ENCODE measurements at places on chromosomes 13 and 19.

GRCh38 chr13:49530457-49530856 lies 34.7 kb downstream of the PHF11 start:
- no peak for DNase-seq

GRCh38 chr13:33186861-33187291 lies 98.7 kb downstream of the STARD13 start:
- DNase-seq = peak; percentile 65

DNA sequence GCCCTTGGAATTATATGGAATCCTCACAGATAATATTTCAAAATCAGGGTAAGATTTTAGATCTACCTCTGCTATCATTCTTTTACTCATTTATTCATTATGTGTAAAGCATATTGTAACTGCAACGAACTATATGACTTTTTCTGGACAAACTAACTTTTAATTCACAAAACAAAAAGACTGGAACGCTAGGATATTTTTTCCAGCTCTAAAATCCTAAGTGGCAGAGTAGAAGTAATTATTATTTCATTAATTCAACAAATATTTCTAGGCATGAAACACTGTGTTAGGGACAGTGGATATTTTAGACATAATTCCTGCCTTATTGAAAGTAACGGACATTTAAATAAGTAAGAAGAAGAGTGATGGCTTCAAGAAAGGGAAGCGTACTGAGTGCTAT lies 26.9 kb upstream of the SOX21 start:
- DNase-seq = no peak

- DNase-seq = no peak
Measured at GRCh38 chr19:48302600-48302959, 22.8 kb upstream of the EMP3 start.

- peak; percentile 82 for DNase-seq
Measured at GRCh38 chr19:13055213-13056051, 47.2 kb downstream of the LYL1 start.

DNA sequence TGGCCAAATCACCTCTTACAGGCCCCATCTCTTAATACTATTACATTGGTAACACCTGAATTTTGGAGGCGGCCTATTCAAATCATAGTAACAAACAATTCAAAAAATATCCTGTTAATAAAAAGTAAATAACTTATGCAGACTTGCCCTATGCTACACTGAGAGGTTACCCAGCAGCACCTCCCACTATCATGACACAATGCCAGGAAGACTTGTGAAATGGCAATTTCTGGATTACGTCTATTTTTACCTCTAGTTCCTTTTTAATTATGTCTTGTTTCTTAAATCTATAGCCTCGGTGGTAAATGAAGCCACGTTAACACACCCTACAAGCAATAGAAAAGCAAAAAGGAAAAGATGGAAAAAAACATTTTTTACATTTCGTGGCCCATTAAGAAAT lies 6.2 kb upstream of the DZIP1 start:
- DNase-seq = no peak

- DNase-seq = no peak
Measured at GRCh38 chr19:41935760-41936415, 7.6 kb upstream of the ERFL start.

DNA sequence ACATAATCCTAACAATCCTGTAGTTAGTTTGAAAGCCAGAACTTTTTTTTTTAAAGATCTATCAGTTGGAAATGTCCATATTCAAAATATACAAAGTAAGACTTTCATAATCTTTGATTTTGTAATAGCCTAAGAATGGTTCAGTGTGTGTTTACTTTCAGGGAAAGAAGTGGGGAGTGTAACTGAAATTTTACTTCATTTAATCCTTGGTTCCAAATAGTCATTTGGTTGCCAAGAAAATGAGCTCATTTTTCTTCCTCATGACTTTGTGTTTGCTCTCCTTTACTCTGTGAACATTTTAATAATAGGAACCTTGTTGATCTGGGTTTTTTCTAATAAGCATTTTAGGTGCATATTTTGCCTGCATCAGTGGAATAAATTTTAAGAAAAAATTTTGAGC lies 278.8 kb downstream of the SLITRK6 start:
- no peak for DNase-seq

- no peak for DNase-seq
Measured at GRCh38 chr19:34274284-34274826, 20.0 kb downstream of the GARRE1 start.

GRCh38 chr19:5204212-5204611 lies 136.4 kb downstream of the PTPRS start:
- no peak for DNase-seq

GRCh38 chr19:39335168-39335548 lies 685 bp downstream of the GMFG start:
- no peak for DNase-seq

DNA sequence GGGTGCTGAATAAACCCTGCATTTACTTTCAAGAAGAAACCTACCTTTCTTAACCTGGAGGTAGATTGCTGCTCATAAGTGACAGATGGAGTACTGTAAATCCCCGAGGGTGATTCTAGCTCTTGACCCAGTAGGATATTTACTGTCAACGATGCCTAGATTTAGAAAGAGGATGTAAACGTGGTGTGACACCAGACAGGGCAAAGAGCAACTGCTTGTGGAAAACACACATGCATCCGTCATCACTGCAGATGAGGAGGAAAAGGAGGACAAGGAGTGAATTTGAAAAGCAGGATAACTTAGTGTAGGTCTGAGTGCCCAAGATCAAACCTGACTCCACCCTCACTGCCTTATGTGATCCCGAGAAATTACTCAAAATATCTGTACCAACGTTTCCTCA lies 9.8 kb upstream of the CLN5 start:
- DNase-seq = no peak

DNA sequence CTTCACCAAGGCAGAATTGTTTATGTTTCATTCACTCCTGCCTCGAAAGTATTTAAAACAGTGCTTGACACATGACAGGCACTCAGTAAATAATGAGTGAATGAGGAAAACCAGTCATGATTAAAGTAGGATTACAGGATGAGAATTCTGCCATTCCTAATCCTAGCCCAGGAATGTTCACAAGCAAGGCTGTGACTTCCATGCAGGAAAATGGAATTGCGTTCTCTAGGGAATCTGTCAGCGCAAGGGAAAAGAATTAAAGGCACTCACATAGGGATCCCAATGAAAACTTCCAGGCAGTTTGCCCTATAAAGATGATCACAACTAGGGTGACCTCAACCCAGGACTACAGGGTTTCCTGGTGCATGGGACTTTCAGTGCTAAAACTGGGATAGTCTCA lies 143.4 kb downstream of the CYSLTR2 start:
- DNase-seq = no peak

DNA sequence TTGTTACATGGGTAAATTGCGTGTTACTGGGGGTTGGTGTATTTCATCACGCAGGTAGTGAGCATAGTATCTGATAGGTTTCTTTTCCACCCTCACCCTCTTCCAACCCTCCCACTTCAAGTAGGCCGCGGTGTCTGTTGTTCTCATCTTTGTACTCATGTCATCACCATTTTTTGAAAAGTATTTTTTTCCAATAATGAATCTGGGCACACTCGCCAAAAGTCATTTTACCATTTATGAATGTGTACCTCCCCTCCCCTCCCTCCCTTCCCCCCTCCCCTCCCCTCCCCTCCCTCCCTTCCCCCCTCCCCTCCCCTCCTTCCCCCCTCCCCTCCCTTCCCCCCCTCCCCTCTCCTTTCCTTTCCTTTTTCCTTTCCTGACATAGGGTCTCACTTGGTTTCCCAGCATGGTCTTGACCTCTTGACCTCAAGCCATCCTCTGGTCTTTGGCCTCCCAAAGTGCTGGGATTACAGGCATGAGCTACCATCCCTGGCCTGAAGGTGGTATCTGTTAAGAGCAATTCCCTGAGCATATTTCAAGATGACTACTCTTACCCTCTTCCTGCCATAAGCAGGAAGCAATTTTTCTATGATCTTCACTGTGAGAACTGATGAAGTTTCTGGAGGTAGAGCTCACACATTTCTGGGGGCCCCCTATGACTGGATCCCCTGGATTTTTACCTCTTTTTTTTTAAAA lies 15.7 kb downstream of the ZNF627 start:
- DNase-seq = no peak

- no peak for DNase-seq
Measured at GRCh38 chr13:109611912-109612691, 174.3 kb downstream of the IRS2 start.

DNA sequence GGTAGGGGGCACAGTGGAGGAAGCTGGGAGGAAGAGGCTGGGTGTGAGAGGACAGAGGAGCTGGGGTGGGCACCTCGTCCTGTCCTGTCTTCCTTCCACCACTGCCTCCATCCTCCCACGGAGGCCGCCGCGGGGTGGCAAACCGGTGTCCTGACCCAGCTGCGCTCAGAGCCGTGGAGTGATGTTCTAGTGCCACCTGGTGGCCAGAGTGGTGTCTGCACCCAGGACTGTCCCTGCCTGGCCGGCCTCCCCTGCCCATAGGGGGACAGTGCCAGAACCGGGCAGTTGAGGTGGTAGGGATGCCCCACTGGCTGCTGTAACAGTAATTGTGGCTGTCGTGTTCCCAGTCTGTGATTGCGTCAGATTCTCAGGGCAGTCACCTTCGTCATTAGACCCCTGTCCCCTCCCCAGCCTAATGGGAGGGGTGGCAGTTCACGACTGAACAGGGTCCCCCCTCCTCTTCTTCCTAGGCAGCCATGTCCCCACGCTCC lies 11.1 kb upstream of the ARRDC2 start:
- DNase-seq = peak; percentile 74

DNA sequence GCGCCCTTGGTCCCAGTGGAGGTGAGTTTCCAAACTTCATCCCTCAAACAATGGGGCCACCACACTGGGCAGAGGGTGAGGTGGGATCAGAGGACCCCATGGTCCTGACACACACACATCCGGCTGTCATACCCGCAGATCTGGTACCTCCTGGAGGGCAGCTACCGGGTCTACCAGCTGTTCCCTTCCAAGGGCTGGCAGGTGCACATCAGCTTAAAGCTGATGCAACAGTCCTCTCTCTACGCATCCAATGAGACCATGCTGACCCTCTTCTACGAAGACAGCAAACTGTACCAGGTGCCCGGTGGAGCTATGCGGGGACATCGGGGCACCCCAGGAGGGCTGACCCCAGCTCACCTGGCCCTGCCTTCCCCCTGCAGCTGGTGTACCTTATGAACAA lies 14.0 kb upstream of the PSMD8 start:
- no peak for DNase-seq

GRCh38 chr19:17865364-17866311 lies 5.9 kb downstream of the RPL18A start:
- no peak for DNase-seq

- DNase-seq = no peak
Measured at GRCh38 chr13:20002787-20003186, 44.3 kb downstream of the ZMYM2 start.

DNA sequence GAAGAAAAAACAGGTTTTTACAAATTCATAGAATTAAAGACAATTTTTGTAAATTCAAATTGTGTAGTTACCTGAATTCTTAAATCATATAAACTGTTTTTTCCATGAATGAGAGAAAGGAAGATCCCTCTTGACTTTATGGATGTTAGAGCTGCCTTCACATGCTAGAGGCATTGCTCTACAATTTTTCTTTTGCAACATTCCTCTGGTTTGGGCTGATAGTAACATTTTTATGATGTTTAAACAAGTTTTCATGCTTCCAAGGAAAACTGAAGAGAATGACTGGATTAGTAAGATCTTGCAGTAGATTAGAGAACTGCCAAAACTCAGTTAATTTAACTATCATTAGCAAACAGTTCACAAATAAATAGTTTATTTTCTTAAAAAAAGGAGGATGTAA lies 250.6 kb downstream of the GPC6 start:
- no peak for DNase-seq

GRCh38 chr13:31276421-31276820 lies 76.6 kb downstream of the B3GLCT start:
- DNase-seq = no peak

- no peak for DNase-seq
Measured at GRCh38 chr13:51330791-51331190, 8.7 kb upstream of the SERPINE3 start.

GRCh38 chr19:46926170-46927071 lies 65.6 kb downstream of the ARHGAP35 start:
- DNase-seq = no peak

DNA sequence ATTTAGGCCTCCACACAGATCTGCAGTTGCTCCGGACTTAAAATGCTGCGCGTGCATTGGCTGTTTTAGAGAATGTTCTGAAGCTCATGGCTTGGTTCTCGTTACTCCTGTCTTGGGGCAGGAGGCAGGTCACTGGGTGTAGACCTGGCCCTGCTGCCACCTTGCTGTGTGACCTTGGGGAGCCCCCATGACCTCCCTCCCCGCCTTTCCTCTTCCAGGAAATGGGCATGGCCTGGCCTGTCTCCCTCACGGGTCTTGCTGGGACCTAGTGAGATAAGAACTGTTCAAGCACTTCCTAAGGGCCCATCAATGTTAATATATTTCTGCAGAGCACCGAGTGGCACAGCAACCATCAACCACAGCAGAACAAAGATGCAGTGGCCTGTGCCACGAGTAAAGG lies 49.4 kb downstream of the KLF2 start:
- DNase-seq = no peak

- no peak for DNase-seq
Measured at GRCh38 chr19:45171211-45171623, 6.8 kb downstream of the TRAPPC6A start.

DNA sequence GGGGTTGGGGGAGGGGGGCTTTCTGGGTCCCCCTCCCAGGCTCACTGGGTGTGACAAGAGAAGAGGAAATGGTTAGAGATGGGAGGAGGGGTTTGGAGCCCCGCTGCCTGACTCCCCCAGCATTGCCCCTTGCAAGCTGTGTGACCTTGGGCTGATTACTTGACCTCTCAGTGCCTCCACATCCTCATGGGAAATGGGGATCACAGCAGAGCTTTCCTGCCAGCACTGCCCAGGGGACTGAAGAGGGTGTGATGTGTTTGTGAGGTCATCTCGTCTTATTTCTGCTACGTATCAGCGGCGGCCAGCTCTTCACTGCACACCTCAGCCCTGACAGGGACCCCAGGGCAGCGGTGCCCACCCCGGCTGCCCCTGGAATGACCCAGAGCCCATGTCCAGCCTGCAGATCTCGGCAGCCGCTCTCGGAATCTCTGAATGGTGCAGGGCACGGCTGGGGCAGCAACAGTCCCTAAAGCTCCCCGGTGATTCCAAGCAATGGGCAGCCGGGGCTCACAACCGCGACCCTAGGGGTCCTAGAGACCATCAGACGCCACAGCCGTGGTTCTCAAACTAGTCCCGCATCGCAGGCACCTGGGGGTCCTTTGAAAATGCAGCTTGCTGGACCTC lies 8.4 kb downstream of the PNMA8B start:
- DNase-seq = no peak

DNA sequence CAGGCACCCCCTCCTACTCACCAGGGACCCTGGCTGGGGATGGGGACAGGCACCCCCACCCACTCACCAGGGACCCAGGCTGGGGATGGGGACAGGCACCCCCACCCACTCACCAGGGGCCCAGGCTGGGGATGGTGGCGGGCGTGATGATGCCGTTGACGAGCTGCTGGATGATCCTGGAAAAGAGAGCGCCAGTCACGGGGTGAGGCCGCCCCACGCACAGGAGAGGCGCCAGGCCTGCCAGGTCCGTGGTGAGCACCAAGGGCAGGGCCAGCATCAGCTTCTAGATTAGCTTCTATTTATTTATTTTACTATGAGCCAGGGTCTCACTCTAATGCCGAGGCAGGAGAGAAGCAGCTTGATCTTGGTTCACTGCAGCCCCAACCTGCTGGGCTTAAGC lies 10.4 kb downstream of the FGF22 start:
- DNase-seq = no peak

- peak; percentile 24 for DNase-seq
Measured at GRCh38 chr19:10871711-10872545, 575 bp downstream of the CARM1 start.

Measured in ACHN (cell line).